ENCODE measurements at places on chromosomes 6 and 20. TPM values are rescaled to one million over a fixed set of nuclear protein-coding genes. Genes with fewer than 3 reads are reported as not detected.

DNA sequence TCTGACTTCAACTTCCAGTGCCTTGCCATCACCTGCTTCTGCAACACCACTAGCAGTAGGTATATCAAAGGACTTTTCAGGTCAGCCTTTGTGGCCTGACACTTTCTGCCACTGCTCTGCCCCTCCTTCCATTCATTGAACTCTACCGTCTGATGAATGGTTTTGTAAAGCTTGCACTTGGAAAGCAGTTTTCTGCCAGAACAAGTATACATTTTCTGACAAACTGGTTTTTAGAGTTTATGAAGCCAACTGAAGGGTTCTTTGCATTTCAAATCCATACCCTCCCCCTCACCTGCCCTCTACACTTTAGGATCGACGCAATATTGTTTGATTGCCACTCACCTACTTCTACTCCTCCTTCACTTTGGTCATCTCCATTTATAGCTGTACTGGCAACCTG, 603.1 kb downstream of the HACE1 start:
- DNase-seq, result no peak

DNA sequence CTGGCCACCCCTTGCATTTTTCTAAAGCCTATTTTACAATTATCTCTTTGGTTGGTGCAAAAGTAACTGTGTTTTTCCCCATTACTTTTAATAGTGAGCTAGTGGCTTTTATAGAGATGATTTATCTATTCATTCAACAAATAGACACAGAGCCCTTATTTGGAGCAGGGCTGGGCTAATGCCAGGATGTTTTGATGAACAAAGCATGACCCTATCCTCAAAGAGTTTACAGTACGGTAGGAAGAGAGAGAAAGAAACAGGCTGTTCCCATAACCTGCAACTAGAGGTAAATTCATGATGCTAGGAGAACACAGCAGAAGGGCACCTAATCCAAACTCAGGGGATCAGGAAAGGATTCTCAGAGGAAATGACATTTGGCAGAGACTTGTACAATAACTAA, 37.3 kb upstream of the UST start:
- peak; percentile 33 for DNase-seq

DNA sequence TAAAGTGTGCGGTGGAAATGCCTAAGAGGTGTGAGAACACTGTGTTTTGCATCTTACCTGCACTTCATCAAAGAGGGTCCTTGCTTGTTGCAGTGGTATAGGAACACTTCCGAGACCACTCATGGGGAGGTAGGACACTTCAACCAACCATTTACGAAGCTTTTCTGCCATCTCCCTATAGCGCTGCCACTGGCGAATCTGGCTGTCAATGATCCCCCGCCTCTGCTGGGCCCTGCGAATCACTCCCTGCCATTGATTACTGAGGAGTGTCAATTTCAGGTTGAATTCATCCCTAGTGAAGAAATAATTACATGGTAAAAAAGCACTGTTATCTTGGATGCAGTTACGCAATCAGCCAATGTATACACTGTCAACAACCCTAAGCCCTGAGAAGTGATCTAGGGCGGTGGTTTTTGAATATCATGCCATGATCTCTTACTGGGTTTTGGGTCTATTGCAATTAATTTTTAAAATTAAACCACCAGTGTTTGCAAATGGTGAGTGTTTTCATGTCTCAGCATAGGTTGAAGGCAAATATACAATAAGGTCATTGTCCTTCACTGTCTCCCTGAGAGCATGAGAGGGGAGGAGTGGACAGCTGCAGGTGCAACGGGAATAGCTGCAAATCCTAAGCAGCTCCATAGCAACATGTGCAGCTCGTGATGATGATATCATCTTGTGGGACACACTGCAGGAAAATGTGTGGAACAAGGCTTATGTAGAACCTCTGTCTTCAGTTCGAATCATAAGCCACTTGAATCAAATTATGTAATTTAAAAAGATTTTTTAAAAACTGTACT, 400.6 kb downstream of the ESR1 start:
- peak; percentile 24 for DNase-seq

GRCh38 chr6:107591346-107591745, 101.4 kb downstream of the SOBP start:
- DNase-seq, result no peak

DNA sequence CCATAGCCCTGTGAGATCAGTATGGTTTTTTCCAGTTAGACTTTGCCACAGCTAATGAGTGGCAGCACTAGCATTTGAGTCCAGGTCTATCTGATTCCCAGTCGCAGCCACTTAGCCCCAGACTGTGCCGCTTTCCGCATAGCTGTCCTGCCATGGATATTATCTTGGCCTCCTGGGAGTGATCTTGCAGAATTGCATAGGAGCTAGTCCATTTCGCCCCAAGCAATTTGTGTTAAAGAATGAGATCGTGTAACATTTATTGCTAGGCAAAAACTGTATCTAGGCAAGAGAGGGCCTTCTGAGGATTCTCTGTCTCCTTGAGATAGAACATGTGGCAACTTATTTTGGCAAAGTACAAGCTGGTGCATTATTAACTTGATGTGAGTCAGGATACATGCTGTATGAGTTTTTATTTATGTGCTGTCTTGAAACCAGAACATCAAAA, 74.2 kb downstream of the EZR start:
- no peak for DNase-seq

- no peak for DNase-seq
Observed at GRCh38 chr6:129253242-129253641, 370.3 kb downstream of the LAMA2 start.

- no peak for DNase-seq
Observed at GRCh38 chr6:88441346-88441745, 275.2 kb upstream of the CNR1 start.

DNA sequence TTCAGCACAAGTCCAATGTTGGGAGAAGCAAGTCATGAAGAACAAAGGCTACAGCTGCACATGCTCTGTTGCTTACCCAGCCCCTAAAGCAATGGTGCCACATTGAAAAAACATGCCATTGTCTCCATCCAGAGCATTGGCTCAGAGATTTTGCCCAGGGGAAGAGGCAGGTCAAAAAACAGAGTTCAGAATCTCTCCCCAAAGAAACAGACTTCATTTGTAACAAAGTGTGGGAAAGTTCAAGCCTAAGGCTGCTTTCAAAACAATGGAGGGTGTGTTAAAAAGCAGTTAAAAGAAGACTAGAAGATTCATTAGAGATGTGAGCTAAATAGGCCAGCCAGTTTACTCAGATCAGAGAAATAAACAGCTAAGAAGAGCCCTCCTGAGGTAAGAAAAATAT, 63.6 kb downstream of the DZANK1 start:
- no peak for DNase-seq

GRCh38 chr20:45229264-45230056, 8.3 kb downstream of the SEMG2 start:
- DNase-seq, result no peak

DNA sequence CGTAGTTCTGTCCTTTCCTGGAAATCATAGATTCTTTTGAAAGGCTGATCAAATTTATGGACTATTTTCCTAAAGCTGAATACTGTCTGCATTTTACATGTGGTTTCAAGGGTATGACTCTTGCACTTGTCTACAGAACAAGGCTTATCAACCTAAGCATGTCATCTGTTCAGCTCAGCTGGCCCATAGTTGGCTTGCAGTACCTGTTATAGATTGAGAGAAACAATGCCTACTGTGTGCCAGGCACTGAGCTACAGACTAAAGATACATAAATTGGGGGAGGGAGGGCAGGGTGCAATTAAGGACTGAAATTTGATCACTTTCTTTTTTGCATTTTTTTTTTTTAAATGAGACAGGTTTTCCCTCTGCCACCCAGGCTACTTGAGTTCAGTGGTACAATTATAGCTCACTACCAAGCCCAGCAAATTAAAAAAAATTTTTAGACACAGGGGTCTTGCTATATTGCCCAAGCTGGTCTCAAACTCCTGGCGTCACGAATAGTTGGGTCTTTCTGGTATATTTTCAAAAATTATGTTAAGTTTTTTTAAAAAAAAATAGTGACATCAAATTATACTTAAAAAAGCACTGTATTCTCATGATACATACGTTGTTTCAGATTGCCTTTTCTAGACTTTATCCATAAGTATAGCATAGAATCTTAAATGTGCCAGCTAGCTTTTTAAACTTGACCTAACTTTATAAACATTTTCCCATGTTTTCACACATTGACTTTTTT, 52.2 kb downstream of the RREB1 start:
- no peak for DNase-seq

The DZANK1 gene
- 1.6 TPM for total RNA-seq

The HLA-DMB gene
- total RNA-seq, result 6.6 TPM

The COL21A1 gene
- 95.0 TPM for total RNA-seq

The DBNDD2 gene
- 23.4 TPM for total RNA-seq
